Stimulated activated CD4-positive, alpha-beta T cell treated with anti-CD3 and anti-CD28 coated beads, Interleukin-15, amount 100 ng/mL, for 24 hours (primary cell): ENCODE measurements at places on chromosomes 7 and 10.

DNA sequence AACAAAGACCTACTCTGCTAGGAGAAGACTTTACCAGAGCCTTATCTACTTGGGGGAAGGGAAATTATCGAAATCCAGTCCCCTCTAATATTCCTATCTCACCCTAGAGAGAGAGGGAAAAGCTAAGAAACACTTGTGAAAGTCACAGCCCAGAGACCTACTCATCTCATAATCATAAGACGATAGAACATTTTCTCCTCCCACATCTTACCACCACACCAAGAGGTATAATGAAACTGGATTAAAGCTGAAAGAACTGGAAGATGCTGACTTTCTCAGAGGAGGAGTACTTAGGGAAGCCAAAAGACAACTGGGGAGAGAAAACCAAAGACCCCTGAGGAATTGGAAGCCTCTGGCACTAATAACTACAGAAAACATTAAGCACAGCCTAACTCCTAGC lies 10.8 kb upstream of the CPA5 start:
- no peak for DNase-seq

DNA sequence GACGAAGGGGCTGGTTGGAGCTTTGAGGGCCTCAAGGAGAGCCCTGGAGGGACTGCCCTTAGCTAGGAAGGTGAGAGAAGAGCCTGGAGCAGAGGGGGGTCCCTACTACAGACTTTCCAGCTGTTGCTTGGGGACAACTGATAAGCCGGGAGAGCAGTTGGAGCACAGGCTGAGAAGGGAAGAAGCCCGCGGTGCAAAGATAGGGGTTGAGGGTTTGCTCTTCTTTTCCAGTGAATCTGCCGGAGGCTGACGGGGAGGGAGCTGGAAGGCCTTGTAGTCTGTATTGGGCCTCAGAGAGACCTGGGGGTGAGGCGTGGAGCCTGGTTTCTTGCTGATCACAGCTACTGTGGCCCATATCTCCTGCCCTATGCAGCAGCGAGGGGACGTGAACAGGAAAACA lies 23.7 kb downstream of the CYP26A1 start:
- no peak for DNase-seq

DNA sequence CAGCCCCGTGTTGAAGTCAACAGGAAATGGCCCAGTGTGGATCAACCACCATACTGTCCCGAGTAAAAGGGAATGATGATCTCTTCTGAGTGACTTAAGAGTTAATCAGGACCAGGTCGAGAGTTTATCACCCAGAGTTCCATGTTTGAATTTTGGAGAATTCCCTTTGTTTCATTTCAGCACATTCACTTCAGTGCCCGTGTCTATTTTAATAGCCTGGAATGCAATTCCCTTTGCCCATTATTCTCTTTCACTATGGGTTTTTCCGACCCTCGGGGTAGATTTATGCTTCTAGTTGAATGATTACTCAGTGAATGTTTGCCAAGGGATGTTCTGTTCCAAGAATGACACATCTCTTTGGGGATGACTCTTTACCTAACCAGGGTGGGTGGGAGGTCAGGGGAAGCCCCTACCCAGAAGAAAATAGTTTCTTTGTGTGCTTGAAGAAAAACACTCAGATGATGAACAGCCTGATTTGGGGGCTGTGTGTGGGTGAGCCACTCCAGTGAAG lies 594.9 kb downstream of the INHBA start:
- no peak for DNase-seq

DNA sequence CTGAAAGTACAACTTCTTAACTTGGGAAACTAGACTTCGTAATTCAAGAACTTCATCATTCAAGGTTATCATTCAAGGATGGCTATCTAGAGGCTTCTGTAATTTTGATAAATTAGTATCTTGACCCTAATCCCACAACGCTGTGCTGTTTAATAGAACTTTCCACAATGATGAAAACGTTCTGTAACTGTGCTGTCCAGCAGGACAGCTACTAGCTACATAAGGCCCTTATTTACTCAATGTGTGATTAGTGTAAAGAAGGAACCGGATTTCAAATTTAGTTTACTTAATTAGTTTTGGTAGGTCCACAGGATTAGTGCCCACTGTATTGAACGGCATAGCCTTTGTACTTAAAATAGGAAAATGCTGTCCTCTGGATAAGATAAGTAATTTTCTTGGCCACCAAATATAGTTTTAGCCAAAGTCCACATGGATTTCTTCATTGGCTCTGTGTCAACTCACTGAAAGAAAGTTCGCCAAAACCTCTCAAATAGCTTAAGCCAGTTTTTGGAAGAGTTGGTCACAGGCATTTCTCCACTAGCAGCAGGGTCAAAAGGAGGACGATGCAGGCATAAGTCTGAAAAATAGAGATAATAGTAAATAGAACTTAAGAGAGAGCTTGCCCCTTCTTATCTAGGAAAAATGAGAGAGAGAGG lies 17.3 kb downstream of the DGKI start:
- DNase-seq, result no peak

DNA sequence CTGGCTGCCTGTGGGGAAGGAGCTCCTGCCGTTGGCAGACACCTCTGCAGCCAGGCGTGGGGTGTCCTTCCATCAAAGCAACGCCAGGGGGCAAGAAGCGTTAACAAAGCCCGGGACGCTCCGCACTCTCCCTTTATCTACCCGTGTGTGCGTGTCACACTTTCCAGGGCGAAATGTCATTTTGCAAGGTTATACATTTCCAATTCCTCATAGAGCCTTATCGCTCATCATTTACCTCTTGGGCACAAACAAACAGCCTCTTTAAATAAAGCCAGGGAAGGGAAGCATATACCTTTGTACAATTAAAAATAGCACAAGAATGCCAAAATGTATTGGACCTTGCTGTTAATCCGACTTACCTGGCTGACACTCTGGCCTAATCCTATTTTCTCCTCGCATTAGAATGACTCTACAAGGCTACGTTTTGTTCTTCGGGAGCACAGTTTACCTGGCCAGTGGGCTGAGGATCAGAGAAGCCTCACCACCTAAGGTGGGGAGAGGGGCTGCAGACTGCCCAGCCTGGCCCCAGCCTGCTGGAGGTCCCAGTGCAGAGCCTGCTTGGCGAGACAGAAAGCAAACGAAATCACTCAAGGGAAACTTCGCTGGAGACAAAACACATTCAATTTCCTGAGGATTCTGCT lies 77.6 kb upstream of the EN2 start:
- peak; percentile 86 for DNase-seq

GRCh38 chr7:138661069-138661635 lies 40.0 kb downstream of the SVOPL start:
- no peak for DNase-seq

DNA sequence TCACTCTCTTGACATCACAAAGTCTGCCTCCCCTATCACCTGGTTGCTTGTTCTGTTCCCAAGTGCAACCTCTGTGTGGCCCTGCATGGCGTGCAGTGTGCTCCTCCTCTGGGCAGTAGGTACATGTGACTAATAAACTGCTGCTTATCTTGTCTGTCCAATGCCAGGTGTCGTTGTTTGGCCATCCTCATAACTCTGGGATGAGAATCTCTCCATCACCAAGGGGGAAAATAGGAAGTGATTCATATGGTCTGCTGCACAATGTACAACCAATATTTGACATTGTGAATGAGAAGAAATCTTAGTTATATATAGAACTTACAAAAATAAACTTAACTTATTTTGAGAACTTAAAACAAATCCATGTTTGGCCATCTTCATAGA lies 135.2 kb downstream of the INHBA start:
- no peak for DNase-seq
